Head of caudate nucleus (tissue), 42 donors: ENCODE measurements at places on chromosomes 3 and 15.

GRCh38 chr3:181210275-181210674, 220.7 kb upstream of the DNAJC19 start:
- no peak for DNase-seq

DNA sequence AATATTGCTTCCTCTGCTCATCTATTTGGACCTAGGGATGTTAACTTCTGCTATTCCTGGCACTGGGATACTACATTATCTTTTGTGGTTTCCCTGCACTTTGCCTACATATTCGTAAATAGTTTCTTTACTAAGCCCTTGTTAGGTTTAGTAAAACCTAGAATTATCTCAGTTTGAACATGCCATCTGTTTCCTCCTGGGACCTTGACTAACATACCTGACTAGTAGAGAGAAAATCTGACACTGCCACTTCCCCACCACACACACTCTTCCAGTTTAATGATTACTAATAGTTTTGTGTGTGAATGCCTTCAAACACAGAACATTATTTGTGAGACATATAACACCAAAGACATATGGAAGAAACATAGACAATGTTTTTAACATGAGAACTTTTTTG, 28.2 kb upstream of the SOX2 start:
- DNase-seq, result no peak

DNA sequence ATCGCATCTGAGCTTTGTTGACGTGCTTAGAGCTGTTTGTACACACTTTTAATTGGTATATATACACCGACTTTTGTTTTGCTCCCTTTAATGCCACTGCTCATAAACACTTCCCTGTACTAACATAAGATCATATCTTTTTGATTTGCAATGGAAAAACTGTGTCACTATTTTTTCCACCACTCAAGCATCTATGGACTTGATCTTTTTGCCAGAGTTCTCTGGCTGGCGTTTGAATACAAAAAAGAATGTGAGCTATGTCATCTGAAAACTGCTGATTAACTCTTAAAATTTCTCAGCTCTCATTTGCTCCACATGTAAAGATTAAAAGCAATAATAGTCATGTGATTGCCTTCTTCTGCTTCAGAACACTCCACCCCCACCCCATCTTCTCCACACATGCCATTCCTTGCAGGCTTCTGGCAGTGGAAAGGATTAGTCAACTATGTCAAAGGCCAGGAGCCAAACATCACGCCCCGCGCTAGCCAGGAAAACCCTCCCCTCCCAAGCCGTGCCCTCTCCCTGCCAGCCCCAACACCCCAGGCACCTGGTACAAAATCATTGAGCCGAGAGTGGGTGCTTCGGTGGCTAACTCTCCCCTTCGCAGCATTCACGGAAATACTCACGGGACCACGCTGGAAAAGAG, 123.4 kb upstream of the MEF2A start:
- no peak for DNase-seq

GRCh38 chr3:133992951-133993620, 36.6 kb downstream of the SLCO2A1 start:
- DNase-seq, result no peak

- peak; percentile 46 for DNase-seq
Observed at GRCh38 chr15:91099995-91100813, at the start of gene SV2B. Gene SV2B, plus strand, starts transcription at chr15:91100257. Its CDS starts 126,007 bp downstream, at chr15:91226264.

GRCh38 chr15:74831813-74832495, 5.5 kb downstream of the CPLX3 start:
- DNase-seq, result no peak

GRCh38 chr3:127833281-127834032, 11.1 kb upstream of the MGLL start:
- DNase-seq, result no peak

DNA sequence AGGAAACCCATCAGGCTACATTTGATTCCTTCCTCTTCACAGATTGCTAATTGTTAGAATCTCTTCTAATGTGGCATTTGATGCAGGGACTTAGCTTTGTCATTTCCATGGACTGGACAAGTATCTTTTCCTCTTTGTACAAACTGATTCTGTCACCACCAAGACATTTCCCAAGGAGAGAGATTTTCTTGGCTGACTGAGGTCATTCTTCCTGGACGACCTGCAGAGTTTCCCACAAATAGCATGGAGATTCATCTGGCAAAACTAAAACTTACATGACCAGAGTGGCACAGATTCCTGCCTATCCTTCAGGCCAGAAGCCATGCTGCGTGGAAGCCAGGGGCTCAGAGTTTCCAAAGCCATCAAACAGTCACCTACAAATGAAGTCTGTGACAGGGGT, 269.2 kb upstream of the LRTM1 start:
- no peak for DNase-seq

DNA sequence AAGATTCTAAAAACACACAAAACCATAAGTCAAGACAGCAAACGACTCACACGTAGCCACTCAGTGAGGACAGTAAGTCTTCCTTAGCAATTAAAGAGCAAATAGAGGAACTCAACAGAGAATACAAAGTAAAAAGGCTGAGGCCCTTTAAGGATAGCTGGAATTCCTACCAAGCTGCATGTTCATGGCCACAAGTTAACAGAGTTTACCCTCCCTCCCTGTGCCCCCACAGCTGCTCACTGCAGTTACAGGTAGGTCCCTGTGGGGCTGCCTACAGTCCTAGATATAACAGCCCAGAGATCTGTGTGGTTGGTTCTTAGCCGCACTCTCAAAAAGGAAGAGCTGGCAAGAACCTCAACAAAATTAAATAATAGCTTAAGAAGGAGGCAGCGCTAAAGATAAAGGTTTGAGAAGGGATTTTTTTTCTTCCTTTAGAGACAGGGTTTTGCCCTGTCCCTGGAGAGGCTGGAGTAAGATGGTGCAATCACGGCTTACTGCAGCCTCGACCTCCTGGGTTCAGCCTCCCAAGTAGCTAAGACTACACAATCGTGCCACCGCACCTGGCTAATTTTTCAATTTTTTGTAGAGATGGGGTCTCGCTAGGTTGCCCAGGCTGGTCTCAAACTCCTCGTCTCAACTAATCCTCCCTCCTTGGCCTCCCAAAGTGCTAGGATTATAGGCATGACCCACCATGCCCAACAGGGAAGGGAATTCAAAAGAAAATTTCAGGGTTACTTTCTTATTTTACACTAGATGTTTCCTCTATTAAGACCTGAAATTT, 19.3 kb downstream of the SFMBT1 start:
- no peak for DNase-seq
